ENCODE measurements at places on chromosomes 7 and 10. TPM values are rescaled to one million over a fixed set of nuclear protein-coding genes. Genes with fewer than 3 reads are reported as not detected.
A peak's percentile ranks its signal among the peaks of the same experiment; 100 is the strongest.

- DNase-seq: no peak
These were observed 17.1 kb downstream of the CCNY start for GRCh38 chr10:35353395-35353794.

Gene TCERG1L
- total RNA-seq: 0.23 TPM

Gene PAPSS2
- total RNA-seq: 182 TPM

Gene LEP
- total RNA-seq: 0.29 TPM

DNA sequence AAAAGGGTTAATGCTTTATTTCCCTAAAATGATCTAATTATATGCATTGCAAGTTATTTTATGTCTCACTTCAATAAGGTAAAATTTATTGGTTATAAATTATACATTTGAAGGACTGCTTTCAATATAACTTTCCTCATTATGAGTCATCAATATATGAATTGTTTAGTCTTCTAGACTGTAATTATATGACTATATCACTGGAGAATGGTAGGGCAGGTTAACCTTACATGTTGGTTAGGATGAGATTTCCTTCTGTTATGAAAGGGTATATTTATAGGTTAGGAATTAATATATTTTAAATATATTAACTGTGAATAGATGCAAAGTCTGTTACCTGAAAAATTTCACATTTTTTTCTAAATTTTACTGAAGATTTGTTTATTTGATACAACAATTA is 406.4 kb upstream of the ETV1 start:
- DNase-seq: no peak

DNA sequence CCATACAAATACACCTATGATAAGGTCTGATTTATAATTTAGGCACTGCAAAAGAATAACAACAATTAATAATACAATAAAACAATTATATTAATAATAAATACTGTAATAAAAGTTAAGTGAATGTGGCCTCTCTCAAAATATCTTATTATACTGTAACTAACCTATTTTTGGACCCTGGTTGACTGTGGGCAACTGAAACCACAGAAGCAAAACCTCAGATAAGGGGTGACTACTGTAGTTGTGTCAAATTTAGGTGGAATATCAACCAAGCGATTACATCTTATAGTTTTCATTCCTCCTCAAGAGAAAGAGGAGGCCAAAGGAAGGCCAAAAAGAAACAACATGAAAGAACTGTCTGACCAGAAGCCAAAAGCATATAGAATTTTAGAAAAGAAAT is 103.9 kb downstream of the SKAP2 start:
- DNase-seq: no peak

Gene CALHM3
- not detected for total RNA-seq

GRCh38 chr7:117132321-117133120 is 179.2 kb downstream of the ST7 start:
- DNase-seq: peak; percentile 20

GRCh38 chr10:335151-335800 is 200.0 kb downstream of the ZMYND11 start:
- DNase-seq: peak; percentile 9

Gene HOXA11
- total RNA-seq: 0.13 TPM

Gene MBLAC1
- 1.8 TPM for total RNA-seq

GRCh38 chr7:157301610-157302120 is 35.1 kb upstream of the DNAJB6 start:
- no peak for DNase-seq

- no peak for DNase-seq
These were observed 78.9 kb downstream of the SRI start for GRCh38 chr7:88140947-88141346.

GRCh38 chr10:46787321-46787615 is 124.0 kb upstream of the PTPN20 start:
- peak; percentile 33 for DNase-seq

GRCh38 chr7:43960933-43961332 is 34.7 kb downstream of the UBE2D4 start:
- no peak for DNase-seq

DNA sequence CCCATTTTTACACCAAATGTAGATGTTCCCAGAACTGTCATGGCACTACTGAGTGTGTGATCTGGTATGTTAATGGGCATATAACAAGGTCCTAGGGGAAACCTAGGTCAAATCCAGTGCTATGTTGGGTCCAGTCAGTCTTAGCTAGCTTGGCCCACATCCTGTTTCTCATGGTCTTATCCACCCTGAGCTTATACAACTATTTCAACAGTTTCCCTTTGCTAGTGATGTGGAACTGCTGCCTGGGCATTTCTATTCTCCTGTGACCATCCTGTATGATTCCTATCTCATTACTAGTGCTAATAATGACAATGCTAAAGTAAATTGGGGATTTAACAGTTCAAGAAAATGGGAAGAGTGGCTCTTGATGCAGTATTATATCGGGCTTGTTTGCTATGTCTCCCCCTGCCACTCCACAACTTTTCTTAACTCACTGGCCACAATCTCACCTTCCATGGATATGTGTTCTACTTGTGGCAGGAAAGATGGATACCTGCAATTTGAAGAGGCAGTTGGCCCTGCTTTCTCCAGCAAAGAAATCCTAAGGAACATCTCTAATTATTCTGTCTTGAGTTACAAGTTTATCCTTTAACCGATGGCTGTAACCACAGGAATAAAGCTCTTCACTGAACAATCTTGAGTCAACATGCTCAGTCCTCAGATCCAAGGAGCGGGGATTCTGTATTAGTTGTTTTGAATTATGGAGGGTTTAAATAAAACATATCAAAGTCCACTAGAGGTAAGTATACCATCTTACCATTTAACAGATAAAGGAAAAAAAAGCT is 707.8 kb downstream of the XPNPEP1 start:
- DNase-seq: no peak

- DNase-seq: peak; percentile 28
These were observed 32.7 kb downstream of the VWA2 start for GRCh38 chr10:114271779-114272167.

DNA sequence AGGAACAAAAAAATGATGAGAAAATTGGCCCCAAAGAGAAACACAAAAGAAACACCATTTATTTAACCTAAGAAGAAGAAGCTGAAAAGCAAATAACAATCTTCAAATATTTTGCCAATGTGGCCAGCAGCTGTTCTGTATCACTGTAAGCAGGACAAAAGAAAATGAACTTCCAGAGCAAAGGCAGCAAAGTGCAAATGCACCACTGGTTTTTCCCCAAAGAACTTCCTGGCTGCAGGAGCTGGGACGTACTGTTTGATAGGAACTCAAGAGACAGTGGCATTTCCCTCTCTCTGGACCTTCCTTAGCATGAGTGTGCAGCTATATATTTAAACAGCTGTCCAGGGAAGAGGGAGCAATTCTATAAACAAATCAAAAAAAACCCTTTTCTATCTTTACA is 60.4 kb downstream of the RNLS start:
- DNase-seq: no peak

DNA sequence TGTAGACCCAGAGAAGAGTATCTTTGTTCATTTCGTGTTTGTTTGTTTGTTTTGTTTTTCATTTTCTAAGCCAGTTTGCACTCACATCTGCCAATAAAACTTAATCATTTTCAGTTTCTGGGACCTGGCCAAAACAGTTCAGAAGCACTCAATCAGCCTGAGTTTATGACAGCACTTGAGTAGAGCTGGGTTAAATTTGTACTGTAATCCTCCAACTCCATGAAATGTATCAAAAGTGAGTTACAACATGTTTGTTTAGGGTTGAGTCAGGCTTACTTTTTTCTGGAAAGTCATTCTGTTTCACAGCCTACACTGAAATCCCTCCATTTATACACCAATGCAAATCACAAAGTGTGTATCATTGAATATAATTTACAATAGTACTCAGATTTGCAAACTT is 91.9 kb downstream of the ZWINT start:
- no peak for DNase-seq

Gene SP8
- not detected for total RNA-seq

DNA sequence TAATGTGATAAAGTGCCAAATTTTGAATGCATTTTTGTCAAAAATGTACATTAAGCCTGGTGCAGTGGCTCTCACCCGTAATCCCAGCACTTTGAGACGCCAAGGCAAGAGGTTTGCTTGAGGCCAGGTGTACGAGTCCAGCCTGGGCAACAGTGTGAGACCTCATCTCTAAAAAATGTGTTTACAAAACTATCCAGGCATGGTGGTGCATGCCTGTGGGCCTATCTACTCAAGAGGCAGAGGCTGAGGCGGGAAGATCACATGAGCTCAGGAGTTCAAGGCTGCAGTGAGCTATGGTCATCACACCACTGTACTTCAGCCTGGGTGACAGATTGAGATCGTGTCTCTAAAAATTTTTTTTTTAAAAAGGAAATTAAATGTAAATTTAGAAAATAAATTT is 18.5 kb upstream of the MGMT start:
- DNase-seq: no peak

GRCh38 chr10:47421057-47421952 is 37.2 kb upstream of the ZNF488 start:
- no peak for DNase-seq

GRCh38 chr10:71985542-71986250 is 21.5 kb downstream of the CHST3 start:
- no peak for DNase-seq

Gene TMEM26
- 2.1 TPM for total RNA-seq

Gene PVRIG
- not detected for total RNA-seq

Gene CCDC146
- total RNA-seq: 5.2 TPM

- DNase-seq: no peak
These were observed 2.0 kb downstream of the VOPP1 start for GRCh38 chr7:55570218-55570873.

Gene ITIH2
- total RNA-seq: 0.48 TPM

GRCh38 chr7:37234334-37234733 is 214.3 kb downstream of the ELMO1 start:
- DNase-seq: no peak

GRCh38 chr10:21057989-21058388 is 160.9 kb upstream of the NEBL start:
- no peak for DNase-seq

GRCh38 chr7:67550801-67551436 is 554.3 kb downstream of the TYW1 start:
- no peak for DNase-seq

GRCh38 chr7:129089521-129090212 is 34.8 kb upstream of the TNPO3 start:
- DNase-seq: no peak

DNA sequence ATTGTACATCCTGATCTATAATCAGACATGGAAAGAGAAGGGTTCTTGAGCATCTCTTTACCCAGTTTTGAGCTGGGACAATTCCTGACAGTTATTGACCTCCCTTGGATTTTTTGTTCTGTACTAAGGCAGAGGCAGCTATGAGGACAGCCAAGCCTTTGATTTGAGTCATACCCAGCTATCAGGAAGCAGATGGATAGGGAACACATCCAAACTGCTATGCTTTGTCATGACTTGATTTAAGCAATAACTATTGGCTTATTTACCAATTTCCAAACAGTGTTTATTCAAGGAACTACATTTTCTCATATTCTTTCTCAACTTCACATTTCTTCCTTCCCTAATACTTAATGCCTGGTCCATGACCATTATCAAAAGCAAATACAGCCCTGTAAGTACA is 396.4 kb upstream of the STEAP1 start:
- DNase-seq: no peak

- DNase-seq: peak; percentile 33
These were observed 11.7 kb downstream of the CASP2 start for GRCh38 chr7:143299840-143300239.

GRCh38 chr7:25361863-25362262 is 133.6 kb upstream of the NPVF start:
- no peak for DNase-seq

DNA sequence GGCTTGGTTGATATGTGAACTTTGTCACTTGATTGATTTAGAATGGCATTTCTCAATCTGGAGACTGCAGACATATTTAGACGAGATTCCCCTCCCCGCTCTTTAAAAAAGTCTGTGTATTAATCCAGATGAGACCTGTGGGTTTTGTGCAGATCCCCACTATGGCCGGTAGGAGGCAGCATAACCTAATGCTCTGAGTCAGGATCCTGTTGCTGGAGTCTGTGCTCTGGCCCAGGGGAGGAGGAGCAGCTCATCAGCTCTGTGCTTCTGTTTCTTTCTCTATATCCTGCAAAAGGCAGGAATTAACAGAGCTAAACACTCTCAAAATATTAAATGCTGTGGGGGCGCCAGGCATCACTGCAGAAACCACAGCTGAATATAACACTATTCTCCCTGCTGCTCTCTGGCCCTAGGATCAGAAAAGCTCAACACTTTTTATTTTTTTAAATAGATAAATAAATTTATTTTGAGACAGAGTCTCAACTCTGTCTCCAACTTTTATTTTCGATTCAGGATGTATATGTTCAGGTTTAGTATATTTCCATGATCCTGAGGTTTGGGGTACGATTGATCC is 23.9 kb upstream of the SEPHS1 start:
- DNase-seq: peak; percentile 72

Gene MSMB
- not detected for total RNA-seq

All from adrenal gland (tissue), 19 donors.